ENCODE measurements at places on chromosomes 2 and 18.
A peak's percentile ranks its signal among the peaks of the same experiment; 100 is the strongest.

- DNase-seq = no peak
Measured at GRCh38 chr2:98436734-98437133, 7.9 kb upstream of the INPP4A start.

GRCh38 chr2:241568726-241569125 is 10.2 kb downstream of the BOK start:
- DNase-seq = no peak

- DNase-seq = no peak
Measured at GRCh38 chr2:28463893-28464292, 32.0 kb upstream of the PLB1 start.

DNA sequence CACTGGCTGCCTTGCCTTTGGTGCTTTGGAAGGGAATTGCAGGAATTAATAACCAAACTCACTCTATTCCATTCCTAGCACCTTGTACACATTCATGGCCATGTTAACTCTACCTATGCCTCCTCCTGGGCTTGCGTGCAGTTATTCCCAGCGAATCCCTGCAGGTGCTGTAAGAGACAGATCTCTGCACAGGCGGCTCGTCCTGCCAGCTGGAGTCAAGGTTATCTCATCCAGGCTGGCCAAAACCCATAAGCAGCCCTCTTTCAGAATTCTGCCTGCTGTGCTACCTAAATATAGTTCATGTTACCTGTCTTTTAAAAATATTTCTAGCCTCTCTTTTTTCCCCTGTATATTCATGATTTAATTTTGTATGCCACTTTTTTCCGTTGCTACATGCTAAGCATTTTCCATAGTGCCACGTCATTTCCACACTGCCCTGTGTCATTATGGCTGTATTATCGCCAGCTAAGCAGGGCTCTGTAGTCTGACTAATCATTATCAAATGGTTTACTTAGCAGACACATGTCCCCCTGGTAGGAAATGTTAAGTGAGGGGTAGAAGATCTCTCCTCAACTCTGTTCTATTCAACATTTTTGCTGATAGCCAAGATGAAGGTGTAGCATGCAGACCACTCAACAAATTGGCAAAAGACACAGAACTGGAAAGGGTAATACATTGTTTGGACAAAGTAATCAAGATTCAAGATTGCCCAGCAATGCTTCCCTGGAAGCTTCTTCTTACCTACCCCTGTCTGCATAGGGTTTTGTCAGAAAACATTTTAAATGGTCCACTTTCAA is 79.7 kb upstream of the TAF1B start:
- DNase-seq = no peak

DNA sequence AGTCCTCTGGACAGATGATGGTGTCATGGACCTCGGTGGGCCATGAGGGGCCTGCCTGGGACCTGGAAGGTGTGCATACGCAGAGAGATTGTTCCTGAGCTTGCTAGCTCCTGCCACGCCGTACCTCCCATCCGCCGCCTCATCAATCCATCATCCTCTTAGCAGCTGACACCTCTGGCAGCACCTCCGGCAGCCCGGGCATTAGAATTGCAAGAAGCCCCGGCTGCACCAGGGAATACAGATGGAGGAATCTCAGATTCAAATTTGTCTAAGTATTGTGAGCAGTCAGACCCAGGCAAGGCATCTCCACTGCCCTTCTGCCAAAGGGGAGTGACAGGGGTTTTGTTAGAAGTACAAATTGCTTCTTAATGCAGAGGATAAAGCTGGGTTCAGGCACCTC is 4.5 kb downstream of the C1QL2 start:
- DNase-seq = no peak

- DNase-seq = peak; percentile 52
Measured at GRCh38 chr2:66569321-66569851, 134.5 kb downstream of the MEIS1 start.

- no peak for DNase-seq
Measured at GRCh38 chr2:20370191-20370590, 19.5 kb upstream of the PUM2 start.

DNA sequence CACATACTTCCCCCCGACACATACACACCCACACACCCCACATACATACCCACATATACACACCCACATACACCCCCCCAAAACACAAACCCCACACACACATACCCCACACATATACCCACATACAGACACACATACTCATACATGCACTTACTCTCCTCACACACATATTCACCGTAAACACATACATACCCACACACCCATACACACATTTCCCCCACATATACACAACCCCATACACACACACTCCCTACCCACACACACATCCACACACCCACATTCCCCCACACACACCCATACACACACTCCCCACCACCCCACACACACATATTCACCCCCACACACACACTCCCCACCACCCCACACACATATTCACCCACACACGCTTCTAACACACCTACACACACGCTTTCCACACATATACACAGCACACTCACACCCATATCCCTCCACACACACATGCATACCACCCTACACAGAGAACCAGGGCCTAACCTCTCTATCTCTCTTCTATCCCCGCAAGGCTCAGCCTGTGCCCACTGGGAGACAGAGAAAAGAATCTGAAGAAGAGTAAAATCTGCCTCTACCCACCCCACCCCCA is 182.4 kb upstream of the ETAA1 start:
- no peak for DNase-seq

DNA sequence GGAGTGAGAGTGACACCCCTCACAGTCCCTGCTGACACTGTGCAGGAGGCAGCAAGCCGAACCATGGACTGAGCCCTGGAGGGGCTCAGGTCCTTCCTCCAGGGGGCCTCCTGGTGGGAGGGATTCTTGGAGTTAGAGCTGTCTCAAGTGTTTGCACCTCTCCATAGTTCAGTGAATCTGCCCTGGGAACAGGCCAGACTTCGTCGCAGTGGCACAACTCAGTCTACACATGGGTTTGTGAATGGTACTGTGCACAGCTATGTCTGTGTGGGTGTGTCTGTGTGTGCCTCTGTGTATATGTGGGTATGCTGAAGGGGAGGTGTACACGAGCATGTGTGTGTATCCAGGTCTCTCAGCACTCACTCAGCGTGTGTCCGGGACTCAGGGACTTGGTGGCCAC is 36.4 kb downstream of the PAX8 start:
- no peak for DNase-seq

GRCh38 chr2:105749583-105750400 is 5.1 kb downstream of the NCK2 start:
- no peak for DNase-seq

- no peak for DNase-seq
Measured at GRCh38 chr2:19478409-19478808, 120.0 kb upstream of the OSR1 start.

DNA sequence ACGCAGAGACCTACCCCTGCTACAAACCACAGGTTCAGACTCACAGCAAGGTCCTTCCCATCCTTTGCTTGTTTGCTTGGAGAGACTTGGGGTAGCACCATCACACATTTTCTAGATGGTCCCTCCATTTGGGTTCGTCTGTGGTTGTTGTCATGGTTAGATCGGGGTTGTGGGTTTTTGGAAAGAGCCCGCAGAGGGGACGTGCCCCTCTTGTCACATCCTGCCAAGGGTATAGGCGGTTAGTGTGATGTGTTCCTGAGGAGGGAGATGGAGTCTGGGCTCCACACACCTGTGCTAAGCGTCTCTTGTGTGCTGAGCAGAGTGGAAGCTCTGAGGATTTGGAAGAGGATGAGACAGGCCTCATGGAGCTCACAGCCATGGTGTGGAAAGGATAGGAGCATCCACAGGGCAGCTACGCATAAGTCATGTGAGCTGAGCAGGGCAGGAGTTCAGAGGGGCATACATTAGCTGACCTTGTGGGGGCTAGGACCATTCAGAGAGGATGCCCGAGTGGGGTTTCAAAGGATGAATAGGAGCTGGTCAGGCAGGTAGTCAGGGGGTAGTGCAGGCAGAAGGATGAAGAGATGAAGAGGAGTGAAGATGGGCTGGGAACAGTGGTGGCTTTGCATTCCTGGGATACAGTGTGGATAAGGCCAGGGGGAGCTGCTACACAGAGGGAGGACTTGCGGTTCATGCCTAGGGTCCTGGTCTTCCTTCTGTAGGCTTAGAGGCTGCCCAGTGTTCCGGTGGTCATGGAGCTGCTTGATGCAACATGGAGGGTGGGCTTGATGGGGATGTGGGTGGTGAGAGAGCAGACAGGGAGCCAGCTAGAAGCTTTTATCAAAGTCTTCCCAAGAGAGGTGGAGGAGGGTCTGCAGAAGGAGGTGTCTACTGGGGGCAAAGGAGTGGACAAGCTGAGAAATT is 62.9 kb downstream of the ACKR3 start:
- DNase-seq = no peak

- DNase-seq = no peak
Measured at GRCh38 chr2:119731983-119732382, 27.7 kb upstream of the PTPN4 start.

DNA sequence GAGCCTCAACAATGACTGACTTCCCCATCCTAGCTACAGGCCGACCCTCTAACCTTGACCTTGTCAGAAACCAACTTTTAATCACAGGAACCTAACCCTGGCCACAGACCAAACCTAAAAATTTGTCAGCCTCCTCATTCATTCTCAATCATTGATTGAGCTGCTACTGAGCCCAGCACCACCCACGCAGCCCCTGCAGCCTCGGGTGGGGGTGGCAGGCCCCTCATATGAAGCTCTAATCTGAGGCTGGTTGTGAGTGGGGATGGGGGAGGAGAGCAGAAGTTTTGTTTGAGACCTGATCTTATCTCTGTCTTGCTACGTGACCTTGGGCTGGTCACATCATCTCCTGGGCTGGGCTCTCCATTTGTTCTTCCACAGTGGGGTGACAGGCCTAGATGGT is 99.5 kb upstream of the EPAS1 start:
- no peak for DNase-seq

DNA sequence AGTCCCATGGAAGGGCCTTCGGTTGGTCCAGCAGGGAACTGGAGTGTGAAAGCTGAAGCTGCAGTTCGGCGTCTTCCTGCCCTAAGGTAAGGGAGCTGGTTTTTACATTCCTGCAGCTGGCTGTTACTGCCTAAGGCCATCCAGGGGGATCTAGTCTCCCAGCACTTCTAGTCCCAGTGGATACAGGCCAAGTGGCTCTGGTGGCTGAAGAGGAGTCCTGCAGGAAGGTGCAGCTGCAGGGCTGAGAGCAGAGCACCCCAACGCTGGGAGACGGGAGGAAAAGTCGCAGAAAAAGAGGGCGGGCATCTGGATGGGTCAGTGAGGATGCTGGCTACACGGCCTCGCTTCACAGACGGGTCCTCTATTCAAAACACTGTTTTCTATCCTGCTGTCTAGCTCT is 225.0 kb upstream of the HS6ST1 start:
- DNase-seq = no peak

DNA sequence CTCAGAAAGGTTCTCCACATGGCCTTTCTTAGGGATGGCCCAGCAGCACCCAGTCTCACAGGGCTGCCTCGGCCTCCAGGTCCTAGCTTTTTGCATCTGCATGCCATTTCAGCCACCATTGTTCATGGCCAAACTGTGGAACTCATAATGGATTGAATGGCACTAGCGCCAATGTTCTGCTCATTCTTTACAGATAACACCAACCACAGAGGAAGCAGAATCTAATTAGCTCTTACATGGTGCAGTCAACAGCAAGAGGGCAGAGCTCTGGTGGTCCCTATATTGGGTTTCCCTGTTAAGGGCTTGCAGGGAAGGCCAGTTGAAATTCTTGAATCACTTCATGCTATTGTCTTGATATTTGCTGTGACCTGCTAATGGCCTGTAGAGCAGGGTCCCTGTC is 45.6 kb downstream of the ARL4C start:
- no peak for DNase-seq

GRCh38 chr2:232018181-232018580 is 56.7 kb downstream of the DIS3L2 start:
- DNase-seq = no peak

DNA sequence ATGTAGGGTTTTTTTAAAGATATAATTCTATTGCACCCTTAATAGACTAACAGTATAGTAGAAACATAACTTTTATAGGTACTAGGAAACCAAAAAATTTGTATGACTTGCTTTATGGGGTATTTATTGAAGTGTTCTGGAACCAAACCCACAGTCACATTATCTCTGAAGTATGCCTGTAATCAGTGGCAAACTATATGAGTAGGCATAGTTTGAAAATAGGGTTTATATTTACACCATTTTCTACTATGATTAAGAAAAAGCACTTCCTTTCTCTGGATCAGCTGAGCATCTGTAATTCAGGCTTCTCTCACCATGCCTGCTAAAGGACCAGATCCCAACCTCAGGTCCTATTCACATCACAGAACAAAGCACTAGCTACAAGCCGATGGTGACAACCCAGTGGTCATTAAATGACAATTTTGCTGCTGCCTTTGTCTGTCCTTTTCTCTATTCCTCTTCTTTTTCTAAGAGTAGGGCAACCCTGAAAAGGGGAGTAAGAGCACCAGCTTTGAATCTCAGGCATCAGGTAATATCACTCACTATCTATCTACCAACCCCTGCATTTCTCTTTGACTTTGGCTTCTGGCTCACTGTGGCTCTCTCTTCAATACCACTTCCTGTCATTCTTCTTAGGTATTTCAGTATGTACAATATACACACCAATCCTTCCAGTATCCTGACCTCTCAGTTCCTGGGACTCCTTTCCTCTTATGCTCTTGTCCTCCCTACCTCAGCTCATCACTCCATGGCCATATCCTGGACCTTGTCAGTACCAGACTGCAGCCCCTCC is 14.4 kb downstream of the NEMP2 start:
- no peak for DNase-seq

DNA sequence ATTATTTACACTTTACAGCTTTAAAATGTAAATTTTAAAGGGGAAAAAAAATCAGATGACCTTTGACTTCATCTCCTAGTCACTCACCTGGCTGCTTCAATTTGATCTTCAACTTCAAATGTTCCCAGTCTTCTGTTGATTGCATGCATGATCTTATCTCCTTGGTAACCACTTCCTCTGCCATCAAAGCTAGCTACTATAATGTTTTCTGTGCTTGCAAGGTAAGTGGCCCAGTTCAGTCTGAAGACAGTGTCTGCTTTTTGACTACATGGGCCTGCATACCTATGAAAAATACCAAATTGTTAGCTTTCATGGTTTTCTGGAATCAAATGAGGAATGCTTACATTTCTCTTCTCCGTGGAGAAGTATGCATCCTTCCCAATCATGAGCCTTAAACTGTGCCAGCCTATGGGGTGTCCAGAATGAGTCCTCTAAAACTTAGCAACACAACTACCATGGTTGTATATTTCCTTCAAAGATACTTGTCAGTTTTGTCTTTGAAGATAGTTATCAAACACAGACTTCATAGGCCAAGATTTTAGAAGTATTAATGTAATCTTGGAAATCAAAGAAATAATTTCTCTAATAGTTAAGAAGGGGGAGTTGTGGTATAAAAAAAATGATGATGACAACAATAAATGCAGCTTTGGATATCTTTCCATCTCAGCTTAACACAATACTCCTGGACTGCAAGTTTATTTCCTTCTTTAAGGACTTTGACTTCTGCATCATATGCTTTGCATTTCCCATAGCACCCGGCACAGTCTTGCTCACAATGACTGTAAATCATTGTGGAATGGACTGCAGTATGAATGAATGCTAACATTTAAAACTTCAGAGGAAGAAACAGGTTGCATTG is 62.1 kb downstream of the DPP4 start:
- DNase-seq = no peak

- DNase-seq = no peak
Measured at GRCh38 chr2:120365236-120365793, 19.4 kb downstream of the INHBB start.

All from fibroblast of skin of left biceps (primary cell).